NCI-H2227 treated with DMSO at 0.1 percent for 48 hours (cell line): ENCODE measurements at places on chromosomes 12 and 14.

GRCh38 chr12:46217541-46218321 is 51.1 kb downstream of the SLC38A1 start:
- no peak for DNase-seq

DNA sequence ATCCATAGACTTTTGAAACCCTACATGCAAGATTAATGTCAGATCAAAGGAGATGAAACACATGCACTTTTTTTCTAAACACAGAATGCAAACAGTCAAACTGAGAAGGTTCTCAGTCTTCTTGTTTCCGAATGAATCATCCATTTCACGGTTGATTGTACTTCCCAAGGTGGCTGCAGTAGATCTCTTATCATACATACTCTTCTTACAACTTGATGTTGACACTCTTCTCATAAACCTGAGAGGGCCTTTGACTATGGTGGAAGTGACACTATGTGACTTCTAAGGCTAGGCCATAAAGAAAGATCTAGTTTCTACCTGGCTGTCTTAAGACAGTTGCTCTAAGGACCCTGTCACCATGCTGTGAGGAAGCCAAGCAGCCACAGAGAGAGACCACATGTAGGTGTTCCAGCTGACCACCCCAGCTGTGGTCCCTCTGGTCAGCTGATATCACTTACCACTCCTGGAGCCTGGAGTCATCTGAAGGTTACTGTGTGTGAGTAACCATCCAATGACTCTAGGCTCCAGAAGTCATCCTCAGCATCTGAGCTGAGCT is 67.2 kb upstream of the HMGA2 start:
- no peak for DNase-seq

DNA sequence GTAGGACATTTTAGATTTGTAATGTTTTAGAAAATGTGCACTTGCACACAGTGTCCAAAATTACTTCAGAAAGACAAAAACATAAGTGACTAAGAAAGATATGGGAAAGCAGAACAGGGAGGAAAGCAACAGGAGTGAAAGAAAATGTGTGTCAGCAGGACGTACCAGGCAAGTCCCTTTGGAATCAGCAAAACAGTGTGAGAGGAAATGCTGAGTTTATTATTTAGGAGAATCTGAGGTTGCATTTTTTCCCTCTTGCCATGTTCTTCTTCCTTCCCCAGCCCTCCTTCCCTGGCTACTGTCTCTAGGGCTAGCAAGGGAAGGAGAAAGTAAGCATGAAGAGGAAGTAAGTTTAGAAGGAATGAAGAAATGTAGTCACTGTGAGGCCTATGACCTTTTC is 67.7 kb upstream of the CD163 start:
- no peak for DNase-seq

- DNase-seq: no peak
These were observed 67.1 kb downstream of the PPFIA2 start for GRCh38 chr12:81692008-81692407.

GRCh38 chr12:75650595-75651341 is 139.4 kb upstream of the KRR1 start:
- DNase-seq: no peak

GRCh38 chr12:132664206-132665148 is 22.7 kb downstream of the POLE start:
- DNase-seq: no peak

- DNase-seq: no peak
These were observed 185.1 kb downstream of the CHST11 start for GRCh38 chr12:104641862-104642261.

DNA sequence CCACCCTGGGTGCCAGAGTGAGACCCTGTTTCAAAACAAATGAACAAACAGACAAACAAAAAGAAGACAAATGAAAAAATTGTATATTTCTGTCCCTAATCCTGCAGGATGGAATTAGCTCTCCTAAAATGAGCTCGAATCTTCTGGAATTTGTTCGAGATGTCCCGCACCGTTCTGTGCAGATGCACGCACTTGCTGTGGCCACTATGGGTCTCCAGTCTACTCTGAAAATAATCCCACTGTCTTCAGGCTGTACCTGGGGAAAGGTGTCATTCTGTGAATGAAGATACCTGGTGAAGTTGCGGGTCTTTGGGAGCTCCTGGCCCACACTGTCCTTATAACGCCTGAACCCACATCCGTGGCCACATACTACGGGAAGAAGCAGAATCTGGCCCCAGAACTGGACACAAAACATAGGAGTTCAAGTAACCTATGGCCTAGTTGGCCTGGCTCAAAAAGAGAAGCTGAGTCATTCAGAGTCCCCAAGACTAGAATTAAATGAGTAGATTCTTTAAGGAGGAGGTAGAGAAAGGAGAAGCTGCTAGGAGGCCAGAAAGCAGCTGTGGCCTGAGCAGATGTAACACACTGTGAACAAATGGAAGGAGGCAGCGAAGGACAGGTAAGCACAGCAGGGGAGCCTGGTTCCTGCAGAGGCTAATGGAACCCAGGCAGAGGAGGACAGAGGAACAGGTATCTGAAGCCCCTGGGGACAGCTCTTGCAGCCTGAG is 108.6 kb downstream of the FOXN3 start:
- no peak for DNase-seq

DNA sequence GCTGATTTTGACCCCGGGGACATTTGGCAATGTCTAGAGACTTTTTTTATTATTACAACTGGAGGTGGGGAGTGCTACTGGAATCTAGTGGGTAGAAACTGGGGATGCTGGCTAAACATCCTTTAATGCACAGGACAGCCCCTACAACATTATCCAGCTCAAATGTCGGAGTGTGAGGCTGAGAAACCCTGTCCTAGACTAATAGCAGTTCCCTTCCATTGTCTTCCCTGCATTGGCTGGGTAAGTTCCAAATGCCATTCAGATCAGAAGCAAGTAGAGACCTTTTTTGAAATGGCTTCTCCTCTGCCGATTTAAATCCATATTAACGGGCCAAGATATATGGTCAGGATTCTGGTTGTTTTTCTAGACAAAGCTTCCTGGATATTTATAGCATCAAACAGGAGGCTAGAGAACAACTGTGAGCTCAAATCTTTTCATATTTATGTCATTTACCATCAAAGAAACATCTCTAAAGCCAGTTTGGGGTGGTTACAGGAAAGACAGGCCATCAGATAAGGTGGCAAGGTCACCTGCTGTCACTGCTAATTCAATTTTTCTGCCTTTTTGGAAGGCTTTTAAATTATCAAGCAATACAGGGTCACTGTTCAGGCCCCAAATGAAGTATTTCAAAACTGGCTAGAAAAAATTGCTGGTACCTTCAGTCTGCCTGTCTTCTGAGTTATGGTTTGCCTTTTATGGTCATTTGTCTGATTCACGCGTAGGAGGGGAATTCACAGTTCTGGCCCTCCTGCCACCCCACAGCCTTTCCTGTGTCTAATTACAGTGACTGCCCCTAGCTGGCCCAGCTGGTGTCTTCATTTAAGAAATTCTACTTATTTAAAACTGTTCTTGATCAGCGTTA is 20.1 kb upstream of the AKAP5 start:
- DNase-seq: peak; percentile 58

- DNase-seq: no peak
These were observed 14.2 kb downstream of the SEL1L start for GRCh38 chr14:81519200-81520011.

DNA sequence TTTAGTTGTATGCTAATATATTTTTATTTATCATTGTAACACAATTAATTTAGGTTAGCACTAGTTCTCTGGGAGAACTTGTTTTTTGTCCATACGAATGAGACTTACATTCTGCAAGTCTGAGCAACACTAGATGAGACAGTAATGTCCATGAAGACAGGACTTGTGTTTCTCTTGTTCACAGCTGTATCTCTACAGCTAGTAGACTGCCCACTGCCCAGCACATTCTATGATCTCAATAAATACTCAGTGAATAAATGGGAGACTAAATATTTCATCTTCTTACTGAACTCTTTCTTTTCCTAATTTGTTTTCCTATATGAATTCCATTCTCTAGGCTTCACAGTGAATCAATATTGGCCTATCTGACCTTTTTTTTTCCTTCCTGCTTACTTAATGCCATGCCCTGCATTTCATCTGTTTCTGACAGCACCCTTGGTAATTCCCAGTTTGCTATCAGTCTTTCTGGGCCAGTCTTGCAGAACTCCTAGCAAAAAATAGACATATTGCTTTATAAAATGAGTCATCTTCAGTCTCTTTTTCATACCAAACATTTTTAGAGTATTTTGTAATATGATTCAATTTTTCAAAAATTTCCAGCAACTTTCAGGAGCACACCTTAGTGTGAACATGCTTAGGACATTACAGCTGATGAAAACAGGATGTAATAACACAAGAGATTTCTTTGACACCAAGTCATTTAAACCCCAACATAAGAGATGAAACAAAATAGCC is 185.5 kb upstream of the ATP2B1 start:
- DNase-seq: no peak

GRCh38 chr14:62599616-62600385 is 445.5 kb downstream of the KCNH5 start:
- DNase-seq: no peak

DNA sequence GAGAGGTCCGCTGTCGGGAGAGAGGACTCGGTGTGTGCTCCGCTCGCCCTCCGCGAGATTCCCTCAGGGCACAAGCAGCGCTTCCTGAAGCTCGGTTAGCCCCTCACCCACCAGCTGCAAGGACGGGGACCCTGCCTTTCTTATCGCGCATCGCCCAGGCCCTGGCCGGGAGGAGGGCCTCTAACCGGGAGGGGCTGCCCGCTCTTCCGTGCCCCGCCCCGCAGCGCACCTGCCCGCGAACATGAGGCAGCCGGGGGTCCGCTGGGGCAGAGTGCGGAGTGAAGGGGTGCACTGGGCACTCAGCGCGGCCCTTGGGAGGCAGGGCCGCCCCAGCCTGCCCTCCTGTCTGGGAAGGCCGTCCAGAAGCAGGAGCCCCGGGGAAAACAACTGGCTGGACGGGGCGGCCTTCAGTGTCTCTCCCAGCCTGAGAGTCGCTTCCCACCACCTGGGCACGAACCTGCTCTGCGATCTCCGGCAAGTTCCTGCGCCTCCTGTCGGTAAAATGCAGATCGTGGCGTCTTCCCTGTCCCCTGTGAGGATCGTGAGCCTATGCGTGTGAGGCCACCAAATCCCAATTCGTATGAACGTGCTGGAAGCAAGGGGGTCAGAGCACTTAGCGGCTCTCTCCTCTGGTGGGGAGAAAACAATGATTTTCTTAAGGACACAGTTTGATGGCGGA is 28.0 kb upstream of the ADIPOR2 start:
- peak; percentile 7 for DNase-seq

GRCh38 chr12:31222620-31223222 is 103.2 kb downstream of the SINHCAF start:
- no peak for DNase-seq

GRCh38 chr12:101793401-101793800 is 37.4 kb downstream of the GNPTAB start:
- DNase-seq: no peak

DNA sequence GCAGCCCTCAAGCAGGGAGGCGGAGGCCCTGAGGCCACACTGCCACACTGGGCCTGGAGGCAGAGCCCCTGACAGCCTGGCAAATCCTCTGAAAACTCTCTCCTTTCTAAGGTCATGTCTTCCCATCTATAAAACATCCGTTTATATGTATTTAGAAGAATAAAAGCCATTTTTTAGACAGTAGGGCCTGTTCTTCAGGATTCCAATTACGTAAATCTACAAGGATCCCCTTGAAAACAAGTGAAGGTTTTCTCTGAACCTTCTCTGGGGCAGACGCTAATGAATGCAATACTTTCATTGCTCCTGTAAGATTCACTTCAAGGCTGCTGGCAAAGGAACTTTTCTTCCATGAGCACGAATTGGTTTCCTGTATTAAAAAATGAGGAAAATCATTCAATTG is 12.8 kb downstream of the EIF2B2 start:
- no peak for DNase-seq

DNA sequence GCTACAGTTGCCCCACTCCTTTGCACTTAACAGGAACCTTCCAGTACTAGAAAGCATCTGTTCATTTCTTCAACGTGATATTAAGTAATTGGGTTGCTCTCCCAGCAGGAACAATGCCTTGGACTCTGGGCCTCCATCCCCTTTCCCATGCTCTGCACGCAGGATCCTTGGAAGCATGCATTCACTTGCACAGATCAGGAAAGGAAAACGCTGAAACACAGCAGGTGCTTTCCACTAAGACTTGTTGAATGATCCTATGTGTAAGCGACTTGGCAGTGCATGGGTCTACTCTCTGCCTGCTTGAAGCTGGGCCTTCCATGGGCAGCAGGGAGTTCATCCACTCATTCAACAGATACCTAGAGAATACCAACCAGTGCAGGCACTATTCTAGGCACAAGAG is 2.3 kb downstream of the LTBP2 start:
- DNase-seq: no peak

GRCh38 chr12:107990325-107990724 is 138.8 kb upstream of the WSCD2 start:
- DNase-seq: peak; percentile 55

DNA sequence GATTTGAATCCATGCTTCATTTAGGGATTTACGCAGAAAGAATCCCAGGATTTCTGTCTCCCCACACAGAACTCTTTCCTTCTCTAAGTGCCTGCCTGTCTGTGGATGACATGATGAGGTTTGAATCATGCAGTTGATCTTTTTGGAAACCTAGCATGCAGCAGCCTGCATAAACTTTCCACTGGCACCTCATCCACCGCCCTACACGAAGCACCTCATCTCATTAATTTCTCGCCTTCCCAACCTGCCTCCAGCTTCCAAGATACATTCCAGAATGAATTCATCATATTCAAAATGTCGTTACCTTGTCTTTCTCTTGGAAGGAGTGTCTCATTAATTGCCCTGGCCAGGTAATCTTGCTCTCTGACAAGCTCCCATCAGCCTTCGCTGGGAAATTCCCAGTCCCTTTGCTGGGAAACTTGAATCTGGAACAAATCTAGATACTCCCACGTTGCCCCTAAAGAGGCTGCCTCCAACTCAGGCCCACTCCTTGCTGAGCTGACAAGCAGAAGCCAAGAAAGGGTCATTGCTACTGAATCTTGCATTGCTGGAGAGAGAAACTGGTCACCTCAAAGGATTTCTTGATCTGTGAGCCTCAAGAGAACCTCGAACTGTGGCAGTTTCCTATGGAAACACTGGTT is 48.2 kb downstream of the SERPINA3 start:
- no peak for DNase-seq

DNA sequence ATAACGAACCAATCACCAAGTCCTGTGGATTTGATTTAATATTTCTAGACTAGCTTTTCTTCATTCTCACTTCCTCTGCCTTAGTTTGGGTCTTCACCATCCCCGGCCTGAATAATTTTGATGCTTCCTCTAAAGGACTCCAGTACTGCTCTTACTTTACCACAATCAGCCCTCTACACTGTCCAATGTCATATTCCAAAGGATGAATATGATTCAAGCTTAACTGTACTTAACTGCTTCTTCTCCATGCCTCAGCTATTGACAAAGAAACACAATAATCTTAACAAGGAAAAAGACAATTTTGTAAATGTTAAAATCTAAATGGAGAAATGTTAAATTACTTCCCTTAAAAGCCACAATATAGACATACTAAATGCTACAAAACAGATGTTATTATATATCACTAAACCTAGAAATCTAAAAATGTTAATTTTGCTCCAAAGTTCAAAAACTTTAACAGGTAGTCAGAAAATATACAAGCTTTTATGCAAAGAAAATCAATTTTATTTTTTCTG is 70.2 kb downstream of the STXBP6 start:
- no peak for DNase-seq
